Fibroblast of skin of right quadriceps (primary cell): ENCODE measurements at places on chromosomes 6 and 20.
A peak's percentile ranks its signal among the peaks of the same experiment; 100 is the strongest.

DNA sequence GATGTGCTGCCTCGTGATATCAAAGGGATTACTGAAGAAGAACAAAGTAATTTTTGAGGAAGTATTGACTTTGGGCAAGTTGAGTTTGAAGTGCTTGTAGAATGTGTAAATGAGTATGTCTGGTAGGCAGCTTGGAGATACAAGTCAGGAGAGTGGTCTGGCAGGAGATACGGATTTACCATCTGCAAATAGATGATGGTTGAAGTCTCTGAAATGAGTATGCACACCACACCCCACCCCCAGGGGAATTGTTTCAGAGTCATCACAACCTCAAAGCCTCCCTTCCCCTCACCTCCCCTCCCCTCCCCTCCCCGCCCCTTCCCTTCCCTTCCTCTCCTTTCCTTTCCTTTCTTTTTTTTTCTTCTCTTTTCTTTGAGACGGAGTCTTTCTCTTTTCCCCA lies 16.4 kb upstream of the MCUR1 start:
- DNase-seq, result no peak

DNA sequence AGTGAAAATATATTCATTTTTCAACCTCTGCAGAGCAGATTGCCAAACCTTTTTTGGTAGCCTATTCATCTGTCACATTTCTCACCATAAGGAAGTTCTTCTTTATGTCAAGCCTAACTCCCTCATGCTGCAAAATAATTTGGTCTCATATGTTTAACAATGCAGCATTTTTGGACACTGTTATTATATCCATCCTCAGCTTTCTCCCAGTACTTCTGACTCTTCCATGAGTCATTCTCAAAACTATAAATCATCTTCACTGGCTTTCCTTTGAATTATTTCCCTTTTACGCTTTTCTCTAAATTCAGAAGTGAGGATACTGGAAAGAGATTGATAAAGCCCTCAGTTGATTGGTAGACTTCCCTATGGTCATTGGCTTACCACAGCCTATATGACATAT lies 192.2 kb downstream of the TPBG start:
- DNase-seq, result peak; percentile 31

- DNase-seq, result peak; percentile 57
These were observed at the start of gene GNAS for GRCh38 chr20:58852543-58853271. GNAS (plus strand) TSS chr20:58852716.

- DNase-seq, result peak; percentile 48
These were observed 19.0 kb downstream of the EPB41L1 start for GRCh38 chr20:36173451-36173933.

DNA sequence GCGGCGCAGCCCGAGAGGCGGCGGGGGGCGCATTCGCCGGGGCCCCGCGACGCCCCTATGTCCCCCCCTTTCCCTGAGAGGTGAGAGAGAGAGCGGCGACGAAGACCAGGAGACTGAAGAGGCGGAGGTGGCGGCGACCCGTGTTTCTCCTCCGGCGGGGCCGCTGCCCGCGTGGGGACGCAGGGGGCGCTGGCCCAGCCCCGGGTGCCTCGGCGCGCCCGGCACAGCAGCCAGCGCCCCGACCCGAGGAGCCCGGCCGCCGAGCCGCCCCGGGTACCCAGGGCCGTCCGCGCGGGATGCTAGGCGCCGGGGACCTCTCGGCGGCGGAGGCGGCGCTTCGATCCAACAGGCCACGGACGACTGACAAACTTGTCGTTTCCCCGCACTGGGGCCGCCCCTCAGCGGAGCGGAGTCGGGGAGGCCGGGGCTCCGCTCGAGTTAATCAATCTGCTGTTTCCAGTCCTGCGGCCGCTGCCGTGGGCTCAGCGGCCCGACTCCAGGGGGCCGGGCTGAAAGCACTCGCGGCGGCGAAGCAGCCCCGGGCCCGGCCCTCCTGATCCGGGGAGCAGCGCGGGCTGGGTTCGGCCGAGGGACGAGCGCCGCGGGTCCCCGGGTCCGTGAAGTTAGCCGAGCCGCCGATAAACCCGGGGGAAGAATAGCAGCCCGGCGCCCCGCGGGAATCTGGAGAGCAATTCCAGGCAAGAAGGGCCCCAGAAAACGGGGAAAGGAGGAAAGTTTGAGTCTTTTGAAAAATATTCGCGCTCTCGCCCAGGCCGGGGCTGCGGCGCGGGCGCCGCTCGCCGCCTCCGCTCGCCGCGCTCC lies 631 bp downstream of the MDGA1 start:
- peak; percentile 31 for DNase-seq

DNA sequence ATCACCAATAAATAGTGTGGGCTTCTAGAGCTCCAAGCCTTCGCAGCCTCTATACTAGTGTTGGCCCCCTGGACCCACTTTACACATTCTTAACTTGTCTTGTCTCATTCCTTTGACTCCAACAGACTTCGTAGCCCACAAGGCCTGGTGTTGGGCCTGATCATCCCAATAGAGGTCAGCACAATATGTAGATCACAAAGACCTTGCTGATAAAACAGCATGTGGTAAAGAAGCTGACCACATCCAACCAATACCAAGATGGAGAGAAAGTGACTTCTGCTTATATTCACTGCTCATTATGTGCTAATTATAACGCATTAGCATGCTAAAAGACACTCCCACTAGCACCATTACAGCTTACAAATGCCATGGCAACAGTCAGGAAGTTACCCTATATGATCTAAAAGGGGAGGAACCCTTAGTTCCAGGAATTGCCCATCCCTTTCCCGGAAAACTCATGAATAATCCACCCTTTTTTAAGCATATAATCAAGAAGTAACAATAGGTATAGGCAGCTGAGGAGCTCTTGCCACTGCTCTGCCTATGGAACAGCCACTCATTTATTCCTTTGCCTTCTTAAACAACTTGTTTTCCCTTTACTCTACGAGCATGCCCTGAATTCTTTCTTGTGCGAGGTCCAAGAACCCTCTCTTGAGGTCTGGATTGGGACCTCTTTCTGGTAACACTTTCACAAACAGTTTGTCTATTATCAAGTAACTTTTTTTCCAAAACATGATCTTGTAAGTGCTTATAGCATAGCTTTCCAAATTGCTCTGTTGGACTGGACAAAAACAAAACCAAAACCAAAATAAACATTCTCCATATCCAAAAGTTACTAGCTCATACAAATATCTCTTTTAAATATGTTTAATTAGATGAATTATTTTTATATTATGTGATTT lies 54.6 kb upstream of the ECHDC1 start:
- DNase-seq, result no peak

DNA sequence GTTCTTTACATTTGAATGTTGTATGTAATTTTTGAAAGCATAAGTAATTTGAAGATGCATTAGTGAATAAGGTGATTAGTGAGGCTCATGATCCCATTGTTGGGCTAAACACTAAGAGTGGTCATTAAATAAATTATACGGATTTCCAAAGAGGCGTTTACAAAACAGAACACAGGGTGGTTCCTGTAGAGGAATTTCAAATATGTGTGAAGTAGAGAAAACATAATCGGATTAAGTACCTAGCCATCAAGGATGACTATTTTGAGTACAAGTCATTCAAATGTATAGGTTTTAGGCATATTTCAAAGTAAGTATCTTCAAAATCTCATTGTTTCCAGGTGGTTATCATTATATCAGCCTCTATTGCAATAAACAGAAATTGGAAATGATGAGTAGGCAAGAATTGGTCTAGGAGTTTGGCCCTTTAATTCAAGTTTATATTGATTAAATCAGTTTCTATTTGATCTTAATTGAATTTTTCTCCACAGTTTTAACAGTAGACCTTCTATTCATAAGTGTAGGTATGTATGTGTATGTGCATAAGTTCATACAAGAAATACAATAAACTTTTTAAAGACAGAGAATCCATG lies 94.8 kb downstream of the MYLK4 start:
- no peak for DNase-seq

GRCh38 chr20:19808498-19808897 lies 50.4 kb downstream of the RIN2 start:
- DNase-seq, result no peak

GRCh38 chr6:12354499-12354898 lies 64.3 kb downstream of the EDN1 start:
- peak; percentile 75 for DNase-seq

DNA sequence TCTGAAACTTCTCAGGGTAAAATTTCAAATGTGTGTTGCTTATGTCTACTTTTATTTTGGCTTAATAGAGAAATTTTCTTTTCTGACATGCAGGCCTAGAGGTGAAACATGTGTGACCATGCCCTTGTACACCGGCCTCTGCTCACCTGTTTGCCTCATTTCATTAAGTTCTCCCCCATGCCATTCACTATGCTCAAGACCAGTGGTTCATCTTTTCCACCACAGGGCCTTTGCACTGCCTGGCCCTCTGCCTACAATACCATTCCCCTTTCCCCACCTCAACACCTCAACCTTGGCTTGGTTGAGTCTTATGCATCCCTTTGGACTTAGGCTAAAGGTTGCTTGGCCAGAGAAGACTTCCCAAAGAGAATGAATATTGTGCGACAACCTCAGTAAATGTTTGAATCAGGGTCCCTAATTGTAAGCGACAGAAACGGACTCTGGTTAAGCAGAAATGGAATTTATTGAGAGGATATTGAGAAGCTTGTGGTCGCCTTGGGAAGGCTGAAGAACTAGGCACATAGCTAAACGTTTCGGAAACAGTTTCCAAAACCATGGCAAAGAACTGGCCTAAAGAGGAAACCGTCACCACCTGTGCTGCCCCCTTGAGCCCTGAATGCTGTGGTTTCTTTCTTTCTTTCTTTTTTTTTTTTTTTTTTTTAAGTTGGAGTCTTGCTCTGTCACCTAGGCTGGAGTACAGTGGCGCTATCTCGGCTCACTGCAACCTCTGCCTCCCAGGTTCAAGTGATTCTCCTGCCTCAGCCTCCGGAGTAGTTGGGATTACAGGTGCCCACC lies 152.2 kb downstream of the SOX4 start:
- DNase-seq, result no peak
